ENCODE measurements at places on chromosomes 7 and 10. TPM values are rescaled to one million over a fixed set of nuclear protein-coding genes. Genes with fewer than 3 reads are reported as not detected.

Gene GPC2
- 5.1 TPM for total RNA-seq

DNA sequence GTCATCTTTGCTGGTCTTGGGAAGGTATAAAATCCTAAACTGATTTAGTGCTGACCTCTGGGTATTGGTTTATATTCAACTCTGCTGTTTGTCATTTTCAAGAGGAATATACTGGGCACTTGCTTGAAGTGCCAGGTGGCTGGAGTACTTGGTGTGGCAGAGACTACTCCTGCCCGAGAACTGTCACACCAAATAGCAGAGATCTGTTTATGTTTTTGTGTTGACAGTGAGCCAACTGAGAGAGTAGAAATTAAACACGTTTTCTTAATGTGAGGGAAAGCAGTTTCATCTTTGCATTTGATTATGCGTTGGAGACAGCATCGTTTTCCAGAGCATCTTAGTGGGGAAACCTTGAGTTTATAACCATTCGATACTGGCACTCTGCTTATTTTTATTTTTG is 174.4 kb downstream of the CDCA7L start:
- no peaks in the 10 kb centered on the region for H3K4me1 ChIP-seq
- no peak overlapping the region for H3K27ac ChIP-seq
- no peak for DNase-seq
- no peaks in the 10 kb centered on the region for H3K36me3 ChIP-seq
- peaks cover 17% of the 10 kb centered on the region for H3K27me3 ChIP-seq

GRCh38 chr10:91380873-91381256 is 29.3 kb upstream of the HECTD2 start:
- no peak for DNase-seq
- no peak overlapping the region for H3K27ac ChIP-seq
- H3K36me3 ChIP-seq = no peaks in the 10 kb centered on the region
- H3K27me3 ChIP-seq = peaks cover 17% of the 10 kb centered on the region
- H3K4me1 ChIP-seq = no peaks in the 10 kb centered on the region
- H3K4me3 ChIP-seq = no peak overlapping the region

GRCh38 chr7:91352091-91352490 is 87.9 kb downstream of the FZD1 start:
- no peaks in the 10 kb centered on the region for H3K4me1 ChIP-seq
- H3K27me3 ChIP-seq = peaks cover 2% of the 10 kb centered on the region
- no peak overlapping the region for H3K27ac ChIP-seq
- DNase-seq = no peak
- no peaks in the 10 kb centered on the region for H3K36me3 ChIP-seq
- no peak overlapping the region for H3K4me3 ChIP-seq

GRCh38 chr10:23386052-23386451 is 41.5 kb upstream of the C10orf67 start:
- no peak for DNase-seq
- H3K27me3 ChIP-seq = peaks cover 9% of the 10 kb centered on the region
- H3K4me1 ChIP-seq = no peaks in the 10 kb centered on the region
- no peak overlapping the region for H3K4me3 ChIP-seq
- H3K27ac ChIP-seq = no peak overlapping the region

DNA sequence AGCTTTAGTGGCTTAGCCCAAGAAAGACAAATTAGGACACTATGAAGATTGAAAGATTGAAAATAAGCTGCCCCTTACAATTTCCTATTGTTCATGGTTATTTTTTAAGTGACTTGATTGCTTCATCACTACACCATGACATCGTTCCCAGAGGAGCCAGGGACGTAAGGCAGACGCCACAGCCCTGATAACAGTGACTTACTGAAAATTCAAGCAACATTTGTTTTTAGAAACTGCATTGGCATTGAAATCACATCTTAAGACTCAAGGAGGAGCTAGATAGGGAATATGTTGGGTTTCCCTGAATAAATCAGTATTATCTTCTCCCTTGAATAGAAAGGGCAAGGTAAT is 38.7 kb upstream of the ANK3 start:
- H3K27ac ChIP-seq = no peak overlapping the region
- no peaks in the 10 kb centered on the region for H3K36me3 ChIP-seq
- H3K4me3 ChIP-seq = no peak overlapping the region
- H3K4me1 ChIP-seq = peaks cover 10% of the 10 kb centered on the region
- H3K27me3 ChIP-seq = no peaks in the 10 kb centered on the region
- DNase-seq = no peak

DNA sequence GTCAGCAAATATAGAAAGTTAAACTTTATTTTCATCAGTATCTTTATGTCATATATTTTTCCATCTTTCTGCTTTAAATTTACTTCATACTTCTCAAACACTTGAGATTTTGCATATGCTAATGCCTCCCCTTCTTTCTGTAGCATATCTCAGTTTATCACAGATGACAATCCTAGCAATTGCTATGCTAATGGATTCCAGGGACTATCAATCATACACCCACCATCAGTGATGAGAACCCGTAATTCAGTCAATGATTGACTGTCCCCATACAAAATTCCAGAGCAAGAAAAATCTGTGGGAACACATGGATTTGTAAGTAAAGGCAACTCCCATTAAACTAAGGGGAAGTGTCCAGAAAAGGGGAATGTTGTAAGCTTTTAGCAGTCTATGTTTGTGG is 432.4 kb upstream of the SEMA3D start:
- H3K36me3 ChIP-seq = no peaks in the 10 kb centered on the region
- no peak overlapping the region for H3K27ac ChIP-seq
- H3K4me3 ChIP-seq = no peak overlapping the region
- DNase-seq = no peak
- no peaks in the 10 kb centered on the region for H3K27me3 ChIP-seq

DNA sequence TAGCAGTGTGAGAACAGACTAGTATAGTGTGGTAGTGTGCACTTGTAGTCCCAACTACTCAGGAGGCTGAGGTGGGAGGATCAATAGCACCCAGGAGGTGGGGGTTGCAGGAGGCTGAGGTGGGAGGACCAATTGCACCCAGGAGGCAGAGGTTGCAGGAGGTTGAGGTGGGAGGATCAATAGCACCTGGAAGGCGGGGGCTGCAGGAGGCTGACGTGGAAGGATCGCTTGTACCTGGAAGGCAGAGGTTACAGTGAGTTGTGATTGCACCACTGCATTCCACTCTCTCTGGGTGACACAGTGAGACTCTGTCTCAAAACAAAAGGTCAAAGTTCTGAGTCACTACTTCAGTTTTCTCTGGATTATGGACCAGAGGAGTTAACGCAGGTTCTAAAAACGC is 22.6 kb upstream of the DIP2C start:
- DNase-seq = no peak
- H3K27ac ChIP-seq = no peak overlapping the region
- H3K4me3 ChIP-seq = no peak overlapping the region
- H3K4me1 ChIP-seq = no peaks in the 10 kb centered on the region

GRCh38 chr10:2964632-2965296 is 102.6 kb upstream of the PFKP start:
- H3K4me1 ChIP-seq = no peaks in the 10 kb centered on the region
- no peak overlapping the region for H3K27ac ChIP-seq
- no peaks in the 10 kb centered on the region for H3K36me3 ChIP-seq

Gene ACTL6B
- not detected for total RNA-seq

- no peaks in the 10 kb centered on the region for H3K36me3 ChIP-seq
- no peak overlapping the region for H3K27ac ChIP-seq
- H3K4me3 ChIP-seq = no peak overlapping the region
- DNase-seq = no peak
These were observed 23.7 kb downstream of the CAV1 start for GRCh38 chr7:116548506-116548905.

DNA sequence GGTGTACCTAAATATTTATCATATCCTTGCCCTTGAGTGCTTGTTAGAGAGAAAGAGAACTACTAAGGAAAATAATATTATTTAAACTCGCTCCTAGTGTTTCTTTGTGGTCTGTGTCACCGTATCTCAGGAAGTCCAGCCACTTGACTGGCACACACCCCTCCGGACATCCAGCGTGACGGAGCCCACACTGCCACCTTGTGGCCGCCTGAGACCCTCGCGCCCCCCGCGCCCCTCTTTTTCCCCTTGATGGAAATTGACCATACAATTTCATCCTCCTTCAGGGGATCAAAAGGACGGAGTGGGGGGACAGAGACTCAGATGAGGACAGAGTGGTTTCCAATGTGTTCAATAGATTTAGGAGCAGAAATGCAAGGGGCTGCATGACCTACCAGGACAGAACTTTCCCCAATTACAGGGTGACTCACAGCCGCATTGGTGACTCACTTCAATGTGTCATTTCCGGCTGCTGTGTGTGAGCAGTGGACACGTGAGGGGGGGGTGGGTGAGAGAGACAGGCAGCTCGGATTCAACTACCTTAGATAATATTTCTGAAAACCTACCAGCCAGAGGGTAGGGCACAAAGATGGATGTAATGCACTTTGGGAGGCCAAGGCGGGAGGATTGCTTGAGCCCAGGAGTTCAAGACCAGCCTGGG is 11.4 kb downstream of the SERPINE1 start:
- no peaks in the 10 kb centered on the region for H3K36me3 ChIP-seq
- H3K4me1 ChIP-seq = peaks cover 26% of the 10 kb centered on the region
- H3K4me3 ChIP-seq = peak overlapping the region; percentile 70
- H3K27ac ChIP-seq = peak overlapping the region; percentile 80
- peak; percentile 49 for DNase-seq

Gene VWA2
- total RNA-seq = not detected

DNA sequence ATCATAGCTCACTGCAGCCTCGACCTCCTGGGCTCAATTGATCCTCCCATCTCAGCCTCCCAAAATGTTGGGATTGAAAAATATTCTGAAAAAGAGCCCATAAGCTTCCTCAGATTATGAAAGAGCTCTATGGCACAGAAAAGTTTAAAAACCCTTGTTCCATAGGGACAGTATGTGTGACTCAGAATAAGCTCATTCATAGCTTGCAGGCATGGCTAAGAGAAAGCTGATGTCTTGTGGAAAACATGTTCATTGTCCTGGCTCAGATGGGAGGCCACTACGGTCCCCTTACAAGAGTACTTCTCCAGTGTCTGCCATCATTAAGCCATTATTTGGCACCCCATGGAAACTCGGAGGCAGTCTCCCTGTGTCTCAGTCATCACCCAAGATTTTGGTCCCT is 64.0 kb downstream of the CCDC3 start:
- no peak overlapping the region for H3K4me3 ChIP-seq
- H3K27me3 ChIP-seq = peaks cover 17% of the 10 kb centered on the region
- H3K36me3 ChIP-seq = no peaks in the 10 kb centered on the region
- no peak for DNase-seq
- H3K4me1 ChIP-seq = no peaks in the 10 kb centered on the region

DNA sequence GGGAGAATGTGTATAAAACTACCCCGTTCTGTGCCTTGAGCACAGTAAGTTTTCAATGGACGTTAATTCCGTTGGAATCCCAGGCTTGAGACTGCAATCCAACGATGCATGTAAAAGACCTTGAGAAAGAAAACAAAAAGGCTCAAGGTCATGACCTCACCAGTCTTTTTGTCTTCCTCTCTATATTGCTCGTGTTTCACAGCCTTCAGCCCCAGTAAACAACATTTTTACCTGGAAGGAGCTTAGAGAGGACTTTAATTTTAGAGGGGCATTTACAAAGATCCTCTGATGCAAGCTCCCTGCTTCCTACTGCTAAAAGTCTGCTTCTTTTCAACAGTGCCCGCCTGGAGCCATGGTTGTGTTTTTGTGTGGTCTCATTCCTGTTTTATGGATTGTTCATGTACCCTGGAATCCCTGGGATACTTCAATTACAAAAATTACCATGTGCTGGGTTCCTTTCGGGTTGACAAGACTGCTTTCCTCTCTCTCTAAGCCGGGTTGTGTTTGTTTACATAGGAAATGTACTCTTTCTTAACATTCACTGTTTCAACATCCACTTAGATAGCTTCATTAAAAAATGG is 320.1 kb upstream of the NFE2L3 start:
- H3K27me3 ChIP-seq = peaks cover 25% of the 10 kb centered on the region
- no peak for DNase-seq
- no peak overlapping the region for H3K27ac ChIP-seq
- H3K4me3 ChIP-seq = no peak overlapping the region
- no peaks in the 10 kb centered on the region for H3K4me1 ChIP-seq

Gene CTNNA3
- total RNA-seq = not detected

Gene AKR1C4
- total RNA-seq = not detected

DNA sequence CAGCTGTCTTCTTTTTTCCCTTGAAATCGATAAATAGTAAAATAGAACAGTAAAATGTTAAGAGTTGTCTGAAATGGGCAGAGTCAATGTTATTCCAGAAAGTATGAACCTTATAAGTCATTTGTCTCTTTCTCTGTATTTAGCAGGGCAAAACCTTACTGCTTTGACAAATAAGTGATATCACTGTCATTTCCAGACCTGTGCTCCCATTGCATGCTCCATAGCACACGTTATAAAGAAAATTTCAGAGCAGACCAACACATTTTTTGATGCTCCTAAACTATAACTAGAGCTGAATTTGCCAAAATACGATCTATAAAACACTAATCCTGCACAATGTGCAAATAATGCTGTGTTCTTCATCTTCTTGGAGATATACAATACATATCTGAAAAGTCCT is 1.1 kb downstream of the A1CF start:
- H3K4me1 ChIP-seq = no peaks in the 10 kb centered on the region
- no peaks in the 10 kb centered on the region for H3K36me3 ChIP-seq
- H3K4me3 ChIP-seq = no peak overlapping the region
- H3K27ac ChIP-seq = no peak overlapping the region
- DNase-seq = no peak

DNA sequence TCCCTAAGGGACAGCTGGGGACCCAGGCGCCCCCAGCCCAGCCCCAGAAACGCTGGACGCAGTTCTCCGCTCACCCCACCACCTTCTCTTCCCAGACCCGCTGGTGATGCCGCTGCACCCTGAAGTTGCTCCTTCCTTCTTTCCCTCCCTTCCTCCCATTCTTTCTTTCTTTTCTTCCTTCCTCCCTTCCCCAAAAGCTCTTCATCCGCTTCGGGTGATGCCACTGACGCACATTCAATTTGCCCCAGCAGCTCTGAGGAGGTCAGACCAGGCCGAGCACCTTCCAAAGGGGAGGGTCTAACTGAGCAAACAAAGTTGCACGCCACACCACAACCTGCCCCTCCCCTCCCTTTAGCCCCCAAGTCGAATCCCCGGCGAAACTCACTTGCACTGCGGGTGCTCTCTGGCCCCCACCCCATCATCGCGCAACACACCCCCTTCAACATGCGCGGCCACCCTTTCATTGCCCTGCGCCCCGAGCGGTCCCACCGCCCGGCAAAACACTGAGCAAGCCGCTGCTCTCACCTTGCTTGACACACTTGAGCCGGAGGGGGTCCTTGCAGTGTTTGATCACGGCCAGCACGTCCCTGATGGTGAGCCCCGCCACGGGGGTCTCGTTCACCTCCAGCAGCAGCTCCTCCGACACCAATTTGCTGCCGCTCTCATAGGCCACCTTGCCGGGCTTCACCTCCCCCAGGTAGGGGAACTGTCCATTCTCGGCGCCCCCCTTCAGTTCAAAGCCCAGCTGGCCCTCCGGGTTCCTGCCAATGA is 787 bp downstream of the MAGI2 start:
- no peak overlapping the region for H3K27ac ChIP-seq
- H3K36me3 ChIP-seq = no peaks in the 10 kb centered on the region
- H3K27me3 ChIP-seq = peaks cover 40% of the 10 kb centered on the region
- no peak for DNase-seq
- no peak overlapping the region for H3K4me3 ChIP-seq

Gene CPED1
- 0.09 TPM for total RNA-seq

Gene LRWD1
- total RNA-seq = 28.8 TPM

GRCh38 chr10:79178614-79179163 is 109.9 kb downstream of the ZMIZ1 start:
- no peaks in the 10 kb centered on the region for H3K36me3 ChIP-seq
- H3K27me3 ChIP-seq = peaks cover 7% of the 10 kb centered on the region
- H3K4me3 ChIP-seq = no peak overlapping the region

Gene C7orf33
- total RNA-seq = not detected

GRCh38 chr10:48944171-48944570 is 4.5 kb upstream of the LRRC18 start:
- H3K4me1 ChIP-seq = no peaks in the 10 kb centered on the region
- peaks cover 97% of the 10 kb centered on the region for H3K36me3 ChIP-seq
- no peaks in the 10 kb centered on the region for H3K27me3 ChIP-seq
- DNase-seq = no peak
- H3K4me3 ChIP-seq = no peak overlapping the region
- H3K27ac ChIP-seq = no peak overlapping the region
